Stimulated activated CD4-positive, alpha-beta T cell treated with anti-CD3 and anti-CD28 coated beads, Interleukin-1b, Interleukin-23, amount 100 ng/mL, for 48 hours (primary cell): ENCODE measurements at places on chromosomes 3 and 15.

DNA sequence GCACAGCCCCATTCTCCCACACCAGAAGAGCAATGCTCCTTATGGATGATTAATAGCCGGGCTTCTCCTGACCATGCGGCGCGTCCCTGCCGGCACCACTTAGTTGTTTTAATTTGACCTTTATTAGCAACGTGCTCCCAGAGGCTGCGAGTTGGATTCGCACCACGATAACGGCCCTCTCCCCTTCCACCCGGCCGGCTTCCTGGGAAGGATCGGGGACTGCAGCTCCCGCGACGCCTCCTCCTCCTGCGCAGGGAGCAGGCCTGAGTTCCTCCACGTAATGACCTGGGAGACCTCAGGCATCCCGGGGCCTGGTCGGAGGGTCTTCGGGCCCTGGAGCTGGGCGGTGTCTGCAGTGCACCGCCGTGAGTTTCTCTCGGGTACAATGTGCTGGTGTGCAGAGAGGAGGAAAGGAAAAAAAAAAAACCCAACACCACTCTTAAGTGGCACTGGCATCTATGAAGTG lies 243.3 kb upstream of the TOPAZ1 start:
- no peak for DNase-seq

- no peak for DNase-seq
Observed at GRCh38 chr3:122443090-122443489, 27.2 kb upstream of the WDR5B start.

GRCh38 chr3:74500257-74500656 lies 114.2 kb downstream of the CNTN3 start:
- DNase-seq = no peak

- DNase-seq = no peak
Observed at GRCh38 chr3:83195243-83195642, 1433.8 kb upstream of the GBE1 start.

DNA sequence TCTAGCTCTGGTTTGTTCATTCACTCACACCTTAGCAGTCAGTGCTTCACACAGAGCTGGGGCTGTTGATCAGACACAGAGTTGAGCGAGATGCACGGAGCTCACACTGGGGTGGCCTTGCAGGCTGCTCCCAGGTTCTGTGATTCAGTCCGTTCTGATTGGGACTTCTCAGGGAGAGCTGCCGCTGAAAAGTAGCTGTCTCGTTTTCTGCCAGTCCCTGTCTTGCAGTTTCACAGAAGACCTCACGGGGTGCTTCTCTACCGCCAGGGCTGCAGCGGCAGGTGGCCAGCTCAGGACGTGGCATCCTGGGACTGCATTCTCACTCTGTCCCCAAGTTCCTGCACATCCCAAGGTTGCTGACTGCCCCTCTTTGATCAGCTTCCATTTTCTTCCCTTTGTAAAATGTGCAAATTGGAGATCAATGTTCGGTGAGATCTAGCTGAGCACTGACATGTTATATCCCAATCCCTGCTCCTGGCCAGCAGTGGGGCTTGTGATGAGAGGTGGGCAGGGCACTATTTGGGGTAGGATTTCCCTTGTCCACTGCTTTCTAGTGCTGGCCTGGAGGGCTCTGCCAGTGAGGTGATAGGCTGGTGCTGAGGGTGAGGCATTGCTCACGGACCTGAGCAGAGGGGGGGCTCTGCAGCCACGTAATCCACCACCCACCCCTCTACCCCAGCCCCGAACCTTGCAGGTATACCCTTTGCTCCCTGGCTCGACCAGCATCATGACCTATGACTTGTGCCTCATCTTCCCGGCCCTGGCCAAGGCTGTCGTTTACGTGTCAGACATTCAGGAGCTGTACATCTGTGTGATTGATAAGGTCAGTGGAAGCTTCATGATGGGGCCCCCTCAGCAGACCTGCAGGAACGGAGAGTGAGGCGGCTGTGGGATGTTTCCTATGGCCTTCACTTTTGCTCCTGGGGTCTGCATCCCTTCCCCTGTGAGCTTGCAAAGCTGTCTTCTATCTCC lies 5.3 kb upstream of the TXNRD3 start:
- DNase-seq = no peak

DNA sequence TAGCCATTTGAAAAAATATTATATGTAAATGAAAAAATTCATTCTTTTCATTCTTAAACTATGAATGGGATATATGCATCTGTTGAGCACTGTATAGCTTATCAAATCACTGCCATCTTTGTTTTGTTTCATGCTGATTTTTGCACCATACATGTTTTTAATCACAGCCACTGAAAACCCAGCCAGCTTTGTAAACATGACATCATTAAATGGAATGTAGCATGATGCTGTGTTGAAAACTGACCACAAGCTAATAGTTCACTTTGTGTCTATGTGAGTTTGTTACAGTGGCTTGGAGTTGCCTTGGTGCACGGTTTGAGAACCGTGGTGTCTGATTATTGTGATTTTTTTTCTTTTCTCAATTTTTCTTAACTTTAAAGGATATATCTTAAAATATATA lies 75.7 kb downstream of the GMPS start:
- no peak for DNase-seq

DNA sequence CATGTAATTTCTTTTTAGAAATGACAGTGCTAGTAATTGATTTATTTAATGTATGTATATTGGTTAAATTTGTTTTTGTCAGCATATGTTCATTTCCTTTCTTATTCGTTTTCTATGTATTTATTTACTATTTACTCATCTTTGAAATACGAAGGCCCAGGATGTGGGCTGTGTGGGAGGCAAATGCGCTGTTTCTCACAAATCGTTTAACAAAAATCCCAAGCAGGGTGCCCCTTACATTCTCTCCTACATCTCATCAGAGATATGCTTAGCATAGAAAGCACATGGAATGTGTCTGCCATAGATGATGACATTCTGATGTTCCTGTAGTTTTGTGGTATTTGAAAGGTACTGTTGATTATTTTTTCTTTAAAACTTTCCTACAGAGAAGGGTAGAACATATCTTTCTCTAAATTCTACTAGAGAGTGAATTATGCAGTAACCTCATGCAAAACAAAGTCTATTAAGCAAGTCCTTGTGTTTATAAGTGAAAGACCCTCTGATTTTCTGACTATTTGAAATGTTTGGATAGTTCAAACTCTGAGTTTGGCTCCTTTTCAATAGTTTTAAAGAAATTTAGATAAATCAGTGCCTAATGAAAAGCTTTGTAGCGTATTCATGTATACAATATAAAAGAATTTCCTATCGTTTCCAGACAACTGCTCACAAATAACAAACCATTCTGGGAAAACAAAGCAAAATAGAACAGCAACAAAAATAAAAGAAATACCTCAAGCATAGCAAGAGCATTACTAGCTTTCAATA lies 111.1 kb upstream of the VGLL3 start:
- DNase-seq = no peak

GRCh38 chr3:174931473-174932353 lies 72.6 kb downstream of the NAALADL2 start:
- DNase-seq = no peak

- DNase-seq = no peak
Observed at GRCh38 chr3:101066711-101067129, 73.5 kb upstream of the ABI3BP start.

DNA sequence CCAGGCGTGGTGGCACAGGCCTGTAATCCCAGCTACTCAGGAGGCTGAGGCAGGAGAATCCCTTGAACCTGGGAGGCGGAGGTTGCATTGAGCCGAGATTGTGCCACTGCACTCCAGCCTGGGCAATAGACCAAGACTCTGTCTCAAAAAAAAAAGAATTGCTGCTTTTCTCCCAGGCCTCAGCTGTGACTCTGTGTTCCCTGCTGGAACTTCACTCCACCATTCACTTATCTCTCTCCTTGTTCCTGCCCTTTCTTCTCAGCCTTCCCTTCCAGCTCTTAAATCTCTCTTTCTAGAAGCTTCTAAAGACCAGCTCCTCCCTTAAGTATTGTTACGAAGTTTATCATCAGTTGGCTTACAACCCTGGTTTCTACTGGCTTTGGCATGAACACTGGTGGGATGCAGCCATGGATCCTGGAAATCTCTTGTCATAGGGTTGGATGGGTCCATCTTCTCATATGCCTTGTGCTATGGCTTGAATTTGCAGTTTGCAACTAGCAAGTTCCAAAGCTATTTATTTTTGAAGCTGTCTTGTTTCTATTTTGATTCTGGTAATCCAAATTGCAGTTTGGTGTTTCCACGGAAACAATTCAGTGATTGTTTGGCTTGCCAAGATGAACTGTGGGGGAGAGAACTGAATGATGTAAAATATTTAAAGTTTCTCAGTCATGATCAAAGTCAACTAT lies 10.5 kb downstream of the C3orf62 start:
- DNase-seq = no peak

- no peak for DNase-seq
Observed at GRCh38 chr3:73950865-73951558, 326.3 kb upstream of the PDZRN3 start.

DNA sequence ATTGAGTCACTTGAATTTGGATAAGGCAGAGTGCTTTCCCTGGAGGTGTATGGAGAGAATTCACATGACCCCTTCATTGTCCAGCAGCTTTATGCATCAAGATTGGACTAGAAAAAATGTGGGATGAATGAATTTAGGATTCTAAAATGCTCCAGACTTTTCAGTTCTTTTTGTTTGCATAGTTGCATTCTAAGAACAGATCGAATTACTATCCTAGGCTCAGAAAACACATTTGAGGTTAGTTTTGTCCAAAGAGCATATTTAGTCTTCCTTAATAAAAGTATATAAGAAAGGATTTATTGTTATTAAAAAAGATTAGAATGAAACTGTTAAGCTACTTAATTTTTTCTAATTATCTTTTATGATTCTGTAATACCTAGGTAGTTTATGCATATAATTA lies 127.4 kb downstream of the UBE2E2 start:
- DNase-seq = no peak

DNA sequence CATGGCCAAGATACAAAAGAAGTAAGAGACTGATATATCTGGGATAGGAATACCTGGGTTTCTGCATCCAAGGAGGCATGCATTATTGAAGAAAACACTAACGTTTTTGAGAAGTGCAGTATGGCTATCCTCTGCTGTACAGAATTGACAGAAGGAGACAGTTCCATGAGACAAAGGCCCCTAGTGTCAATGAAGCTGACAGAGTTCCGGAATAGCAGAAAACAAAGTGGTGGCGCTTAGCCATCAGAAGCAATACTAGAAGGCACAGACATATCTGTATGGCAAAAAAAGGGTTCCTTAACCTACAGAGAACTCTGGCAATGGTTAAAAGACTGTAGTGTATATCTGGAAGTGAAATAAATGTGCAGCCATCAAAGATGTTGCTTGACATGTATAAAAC lies 77.8 kb downstream of the VGLL3 start:
- DNase-seq = no peak

DNA sequence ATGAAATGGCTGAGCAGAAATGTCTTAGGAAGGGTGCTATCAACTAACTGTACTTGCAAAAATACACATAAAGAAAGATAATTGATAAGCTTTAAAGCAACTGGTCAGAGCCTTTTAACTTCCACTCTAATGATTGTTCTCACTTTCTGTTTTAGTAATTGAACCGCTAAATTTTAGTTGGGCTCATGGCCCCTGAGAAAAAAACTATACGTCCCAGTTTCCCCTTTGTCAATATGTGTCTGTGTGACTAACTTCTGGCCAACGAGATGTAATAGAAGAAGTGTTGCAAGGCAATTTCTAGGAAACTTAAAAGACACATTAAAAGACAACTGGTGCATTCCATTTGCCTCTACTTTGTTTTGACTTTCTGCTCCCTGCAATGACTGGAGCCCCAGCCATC lies 223.9 kb downstream of the NR1D2 start:
- no peak for DNase-seq

DNA sequence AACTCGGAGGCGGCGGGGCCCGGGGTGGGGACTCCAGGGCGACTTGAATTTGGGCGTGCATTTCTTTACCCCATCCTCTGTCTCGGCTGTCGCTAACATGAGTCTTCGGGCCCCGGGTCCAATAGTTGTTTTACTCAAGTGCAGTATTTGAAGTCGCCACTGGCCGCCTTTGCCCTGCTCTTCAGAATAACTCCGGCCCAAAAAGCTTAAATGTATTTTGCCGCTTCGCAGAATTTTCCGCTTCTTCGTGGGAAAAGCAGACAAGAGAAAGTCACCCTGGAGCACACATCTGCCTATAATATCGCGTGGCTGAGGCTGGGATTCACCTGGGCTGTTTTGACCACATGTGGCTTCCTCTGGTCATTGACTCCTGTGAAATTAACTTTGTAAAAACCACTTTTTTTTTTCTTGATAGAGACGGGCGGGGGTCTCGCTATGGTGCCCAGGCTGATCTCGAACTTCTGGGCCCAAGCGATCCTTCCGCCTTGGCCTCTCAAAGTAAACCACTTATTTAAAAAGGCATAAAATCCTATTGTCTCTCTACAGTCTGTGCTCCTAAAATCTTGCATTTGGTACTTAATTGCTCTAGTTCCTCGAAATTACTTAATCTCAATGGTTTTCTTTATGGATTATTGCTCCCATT lies 676 bp downstream of the CNOT10 start:
- no peak for DNase-seq

DNA sequence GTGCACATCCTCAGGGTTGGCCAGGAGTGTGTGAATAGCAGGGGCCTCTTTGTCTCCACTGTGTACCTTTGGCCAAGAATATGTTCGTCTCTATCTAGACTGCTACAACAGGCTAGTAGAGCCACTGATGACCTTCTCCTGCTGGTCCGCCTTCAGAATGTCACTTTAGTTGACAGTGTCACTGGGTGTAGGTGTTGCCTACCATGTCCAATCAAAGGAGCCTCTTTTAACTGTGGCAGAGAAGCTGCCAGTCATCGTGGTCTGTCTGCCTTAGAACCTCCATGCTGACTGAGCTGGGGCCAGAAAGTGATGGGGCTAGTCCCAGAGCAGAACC lies 40.1 kb downstream of the OXSR1 start:
- peak; percentile 51 for DNase-seq

DNA sequence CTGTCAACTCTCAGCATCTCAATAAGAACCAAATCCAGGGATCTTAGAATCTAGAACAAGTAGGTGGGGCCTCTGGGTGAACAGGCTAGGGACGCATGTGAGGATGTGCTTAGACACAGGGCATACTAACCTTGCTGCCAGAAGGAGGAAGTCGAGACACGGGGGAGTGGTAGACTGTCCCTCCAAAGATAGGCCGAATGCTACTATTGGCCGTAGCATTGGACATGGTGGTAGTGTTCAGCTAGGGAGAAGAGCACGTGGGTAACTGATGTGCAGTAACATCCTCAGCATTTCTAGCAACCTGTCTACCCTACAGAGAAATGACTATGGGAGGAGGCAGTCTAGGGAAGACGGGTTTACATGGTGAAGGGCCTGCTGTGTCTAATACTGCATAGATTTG lies 15.6 kb downstream of the RCCD1 start:
- no peak for DNase-seq

- no peak for DNase-seq
Observed at GRCh38 chr3:32180141-32180784, 58.2 kb upstream of the CMTM8 start.

DNA sequence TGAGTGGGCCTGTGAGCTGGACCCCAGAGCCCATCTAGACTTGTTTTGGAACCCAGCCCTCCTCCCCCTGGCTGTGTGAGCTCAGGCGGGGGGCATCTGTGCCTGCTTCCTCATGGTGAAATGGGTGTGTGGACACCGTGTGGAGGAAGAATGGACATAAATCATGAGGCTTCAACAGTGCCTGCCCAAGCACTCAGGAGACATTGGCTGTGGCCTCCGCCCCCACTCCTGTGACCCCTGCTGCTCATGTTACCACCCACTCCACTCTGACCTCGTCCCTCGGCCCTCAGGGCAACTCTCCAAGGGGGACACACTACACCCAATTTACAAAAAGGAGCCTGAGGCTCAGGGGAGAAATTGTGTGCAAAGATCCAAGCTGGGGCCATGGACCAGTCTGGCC lies 16.6 kb downstream of the TPRA1 start:
- DNase-seq = no peak

GRCh38 chr3:25527801-25528200 lies 99.7 kb downstream of the RARB start:
- no peak for DNase-seq

GRCh38 chr3:3353153-3353552 lies 173.7 kb upstream of the CRBN start:
- no peak for DNase-seq
